ENCODE measurements at places on chromosomes 1 and 21. TPM values are rescaled to one million over a fixed set of nuclear protein-coding genes. Genes with fewer than 3 reads are reported as not detected.

DNA sequence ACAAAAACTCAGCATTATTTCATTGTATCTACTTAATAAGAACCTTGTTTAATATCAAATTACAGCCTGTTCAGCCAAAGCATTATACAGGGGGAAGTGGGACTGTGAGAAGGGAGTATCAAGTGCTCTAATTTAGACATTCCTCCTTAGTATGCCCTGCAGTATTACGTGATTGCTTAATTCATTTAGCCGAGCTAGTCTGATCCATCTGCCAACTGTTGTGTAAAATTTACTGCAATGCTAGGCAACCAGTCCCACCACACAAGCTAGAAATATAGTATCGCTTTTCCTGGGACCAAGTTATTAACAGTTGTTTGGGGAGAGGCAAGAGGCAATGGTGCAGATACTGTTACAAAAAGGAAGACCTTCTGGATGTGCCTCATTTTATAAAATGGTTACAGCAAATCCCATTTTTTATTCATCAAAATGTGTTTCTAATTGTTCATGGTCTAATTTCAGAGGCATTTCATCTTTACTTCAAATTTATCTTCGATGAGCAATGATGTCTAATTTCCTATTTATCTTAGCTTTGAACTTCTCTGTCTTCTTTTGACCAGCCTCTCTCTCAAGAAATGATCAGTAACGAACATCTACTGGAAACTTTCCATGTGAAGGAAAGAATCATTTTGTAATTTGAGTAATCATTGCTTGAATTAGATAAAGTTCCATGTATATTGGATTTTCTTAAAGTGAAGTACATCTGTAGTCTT lies 283.3 kb downstream of the DUSP10 start:
- DNase-seq = no peak

DNA sequence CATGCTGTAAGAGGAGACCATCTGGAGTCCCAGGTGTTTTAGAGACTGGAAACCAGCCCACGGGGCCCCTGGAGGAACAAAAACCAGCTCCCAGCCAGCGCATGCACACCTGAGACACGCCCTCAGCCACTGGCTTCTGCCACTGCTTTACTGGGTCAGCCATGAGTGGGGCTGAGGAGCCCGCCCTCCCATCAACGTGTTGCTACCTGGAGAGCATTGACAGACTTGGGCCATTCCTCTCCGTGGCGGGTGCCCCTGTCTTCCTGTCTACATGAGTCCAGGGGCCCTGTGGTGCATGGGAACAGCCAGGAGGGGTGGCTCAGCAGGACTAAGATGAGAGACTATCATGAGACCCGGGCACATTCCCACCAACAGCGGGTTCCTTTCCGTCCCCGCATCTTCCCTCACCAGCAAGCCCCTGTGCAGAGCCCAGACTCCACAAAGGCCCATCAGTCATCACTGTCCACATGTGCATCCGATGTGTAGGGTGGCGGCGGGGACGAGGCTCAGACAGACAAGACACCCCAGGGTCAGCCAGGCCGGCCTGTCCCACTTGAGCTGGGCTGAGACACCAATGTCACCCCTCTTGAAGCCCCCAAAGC lies 45.4 kb upstream of the POFUT2 start:
- DNase-seq = no peak

- no peak for DNase-seq
Measured at GRCh38 chr1:153434746-153435455, 18.6 kb downstream of the S100A7A start.

- DNase-seq = no peak
Measured at GRCh38 chr1:19866758-19867157, 15.4 kb upstream of the OTUD3 start.

- DNase-seq = no peak
Measured at GRCh38 chr1:215894617-215895016, 327.5 kb downstream of the KCTD3 start.

The TCHH gene
- not detected for total RNA-seq
